ENCODE measurements at places on chromosomes 1 and 21. TPM values are rescaled to one million over a fixed set of nuclear protein-coding genes. Genes with fewer than 3 reads are reported as not detected.

Gene SLC30A10
- not detected for total RNA-seq

DNA sequence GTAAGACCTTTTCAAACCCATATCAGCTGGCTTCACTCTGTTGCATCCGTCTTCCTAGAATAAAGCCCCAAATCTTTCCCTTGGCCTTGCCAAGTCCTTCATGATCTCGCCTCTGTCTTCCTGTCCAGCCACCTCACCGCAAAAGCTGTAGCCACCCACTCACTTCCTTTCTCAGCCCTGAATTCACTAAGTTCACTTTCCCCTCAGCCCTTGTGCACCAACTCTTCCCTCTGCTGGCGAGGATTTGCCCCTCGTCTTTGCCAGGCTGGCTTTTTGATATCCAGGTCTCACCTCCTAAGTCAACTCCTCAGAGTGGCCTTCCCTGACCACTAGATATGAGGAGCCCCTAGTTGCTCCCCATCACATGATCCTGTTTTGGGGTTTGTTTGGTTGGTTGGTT, 3.9 kb upstream of the COL16A1 start:
- no peak for DNase-seq

Gene AUNIP
- 8.1 TPM for total RNA-seq

Gene RSPH1
- total RNA-seq = not detected

Gene ACAP3
- total RNA-seq = 69.5 TPM

- no peak for DNase-seq
These were observed 50.5 kb upstream of the SLFNL1 start for GRCh38 chr1:41072051-41072450.

GRCh38 chr1:171488190-171488929, 3.0 kb downstream of the PRRC2C start:
- no peak for DNase-seq

Gene LCE2A
- total RNA-seq = not detected

Gene AIM2
- total RNA-seq = 4.2 TPM
